Activated naive CD4-positive, alpha-beta T cell (primary cell): ENCODE measurements at places on chromosomes 3 and 15.

GRCh38 chr3:131540143-131540542 is 37.4 kb upstream of the MRPL3 start:
- no peak for DNase-seq

- no peak for DNase-seq
These were observed 2.4 kb upstream of the SEC62 start for GRCh38 chr3:169964176-169964575.

GRCh38 chr15:38530113-38530512 is 34.5 kb downstream of the RASGRP1 start:
- no peak for DNase-seq

GRCh38 chr3:124277144-124277890 is 285.4 kb upstream of the ROPN1 start:
- no peak for DNase-seq

DNA sequence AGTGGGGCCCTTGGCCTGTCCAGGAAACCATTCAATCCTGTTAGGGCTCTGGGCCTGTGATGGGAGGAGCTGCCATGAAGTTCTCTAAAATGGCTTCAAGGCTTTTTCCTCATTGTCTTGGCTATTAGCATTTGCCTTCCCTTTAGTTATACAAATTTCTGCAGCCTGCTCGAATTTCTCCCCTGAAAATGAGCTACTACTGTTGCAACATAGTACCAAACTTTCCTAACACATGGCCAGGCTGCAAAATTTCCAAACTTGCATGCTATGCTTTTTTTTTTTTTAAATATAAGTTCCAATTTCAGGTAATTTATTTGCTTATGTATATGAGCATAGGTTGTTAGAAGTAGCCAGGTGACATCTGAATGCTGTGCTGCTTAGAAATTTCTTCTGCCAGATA is 560.8 kb upstream of the TBL1XR1 start:
- DNase-seq = no peak

DNA sequence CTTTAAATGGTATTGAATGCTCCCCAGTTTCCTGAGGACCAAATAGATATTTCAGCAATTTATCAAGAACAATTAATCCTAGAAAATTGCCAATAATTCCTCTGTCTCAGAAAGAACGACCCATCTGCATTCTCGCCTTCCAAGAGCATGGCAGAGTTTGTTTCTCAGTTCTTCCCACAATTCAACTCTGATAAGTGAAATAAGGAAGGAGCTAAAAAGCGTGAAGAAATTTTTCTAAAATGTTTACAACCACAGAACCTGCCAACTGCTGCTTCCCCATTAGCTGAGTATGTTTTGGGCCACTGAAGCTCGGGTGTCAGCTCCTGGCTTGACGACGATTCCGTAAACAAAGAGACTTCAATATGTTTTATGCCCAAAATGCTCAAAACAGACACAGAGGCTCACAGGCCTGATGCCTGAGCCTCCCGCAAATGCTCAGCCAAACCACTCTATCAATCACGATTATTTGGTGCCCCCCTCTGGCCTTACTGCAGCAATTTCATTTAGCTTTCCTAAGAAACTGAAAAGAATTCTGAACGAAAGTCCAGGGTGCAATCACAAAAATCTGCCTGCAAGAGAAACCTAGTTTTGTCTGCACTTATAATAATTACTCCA is 259.2 kb upstream of the CCDC54 start:
- no peak for DNase-seq

GRCh38 chr3:36944012-36944640 is 728 bp downstream of the TRANK1 start:
- peak; percentile 12 for DNase-seq

- no peak for DNase-seq
These were observed 3.1 kb downstream of the RCCD1 start for GRCh38 chr15:90957791-90958190.

DNA sequence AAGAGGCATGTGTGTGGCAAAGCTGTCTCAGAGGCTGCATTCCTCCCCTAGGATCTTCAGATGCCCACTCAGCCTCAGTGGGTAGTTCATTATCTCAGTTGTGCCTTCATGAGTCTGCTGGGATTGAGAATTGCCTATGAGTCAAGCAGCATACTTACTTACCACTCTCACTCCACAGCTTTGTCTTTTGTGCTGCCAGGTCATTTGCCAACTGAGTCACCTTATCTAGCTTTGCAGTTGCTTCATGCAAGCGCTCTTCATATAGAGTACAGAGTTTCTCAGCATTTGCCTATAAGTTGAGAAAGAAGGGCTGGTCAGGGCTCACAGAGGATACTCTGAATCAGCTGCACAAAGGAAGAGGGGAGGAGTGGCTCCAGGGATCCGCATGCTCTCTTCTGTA is 89.5 kb downstream of the MYH15 start:
- DNase-seq = no peak

GRCh38 chr3:187288131-187288854 is 3.2 kb downstream of the MASP1 start:
- no peak for DNase-seq

DNA sequence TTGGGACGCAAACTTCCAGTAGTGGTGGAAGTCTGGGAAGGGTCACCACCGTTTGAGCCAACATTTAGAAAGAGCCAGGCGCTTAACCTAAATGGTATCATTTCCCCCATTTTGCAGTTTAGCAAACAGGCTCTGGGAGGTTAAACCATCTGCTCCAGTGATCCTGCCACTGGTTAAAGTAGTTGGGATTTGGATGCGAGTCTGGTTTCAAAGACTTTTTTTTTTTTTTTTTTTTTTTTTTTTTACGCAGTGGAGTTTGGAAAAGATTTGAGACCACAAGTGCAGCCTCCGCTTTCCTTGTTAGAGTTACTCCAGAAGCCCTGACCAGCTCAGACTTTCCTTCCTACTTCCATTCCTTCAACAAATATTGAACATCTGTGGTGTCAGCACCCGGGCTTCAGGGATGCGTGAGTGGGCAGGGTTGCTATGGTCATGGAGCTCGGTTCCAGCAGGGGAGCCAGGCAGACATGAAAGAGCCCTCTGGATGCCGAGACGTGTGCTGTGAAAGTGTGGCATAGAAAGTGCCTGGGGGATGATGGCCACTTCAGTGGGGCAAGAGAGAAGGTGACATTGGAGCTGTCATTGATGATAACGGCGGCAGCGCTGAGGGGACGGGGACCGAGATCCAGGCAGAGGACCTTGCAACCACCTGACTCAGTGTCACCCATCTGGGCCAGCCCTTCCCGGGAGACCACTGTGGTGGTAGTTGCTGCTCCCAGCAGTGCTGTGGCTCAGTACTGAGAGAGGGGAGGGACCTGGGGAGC is 1.1 kb upstream of the RNU6-1 start:
- DNase-seq = no peak

DNA sequence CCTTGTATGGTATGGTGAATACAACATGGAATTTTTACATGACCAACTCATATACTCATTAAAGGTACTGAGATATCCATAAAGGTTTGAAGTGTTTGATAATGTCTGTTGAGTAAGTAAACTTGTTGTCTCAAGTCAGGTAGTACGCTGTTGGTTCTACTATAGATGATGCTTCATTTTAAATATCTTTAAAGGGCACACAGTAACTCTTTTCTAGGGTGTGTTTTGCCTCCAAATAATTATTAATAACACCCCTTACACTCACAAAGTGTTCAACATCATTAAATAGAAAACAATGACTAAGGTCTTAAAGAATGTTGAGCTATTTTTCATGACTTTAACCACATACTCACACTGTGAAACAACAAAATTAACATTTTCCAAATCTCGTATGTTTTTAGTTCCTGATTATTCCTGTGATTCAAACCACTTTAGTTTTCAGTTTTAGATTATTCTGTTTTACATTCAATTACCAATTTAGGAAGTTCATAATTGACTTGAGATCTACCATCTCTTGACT is 220.0 kb upstream of the NANOGP8 start:
- DNase-seq = no peak

DNA sequence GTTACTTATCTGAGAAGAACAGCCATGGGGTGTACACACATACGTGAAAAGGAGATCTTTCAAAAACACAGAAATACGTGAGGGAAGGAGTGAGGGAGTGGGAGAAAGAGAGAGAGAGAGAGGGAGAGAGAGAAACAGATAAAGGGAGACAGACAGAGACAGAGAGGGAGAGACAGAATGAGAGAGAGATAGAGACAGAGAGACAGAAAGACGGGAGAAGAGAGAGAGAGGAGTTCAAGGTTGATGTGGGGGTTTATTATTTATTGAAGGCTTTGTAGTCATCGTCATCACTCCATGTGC is 64.0 kb downstream of the CHST2 start:
- no peak for DNase-seq

GRCh38 chr3:12643010-12643380 is 20.9 kb downstream of the RAF1 start:
- DNase-seq = no peak

GRCh38 chr15:89442671-89443307 is 53.6 kb downstream of the RHCG start:
- DNase-seq = no peak
